ENCODE measurements at places on chromosomes 11 and 22.

GRCh38 chr11:61543606-61544306, 35.2 kb downstream of the LRRC10B start:
- H3K27me3 ChIP-seq: peaks cover 11% of the 10 kb centered on the region
- H3K4me1 ChIP-seq: no peaks in the 10 kb centered on the region
- no peak overlapping the region for H3K4me3 ChIP-seq
- no peaks in the 10 kb centered on the region for H3K36me3 ChIP-seq

DNA sequence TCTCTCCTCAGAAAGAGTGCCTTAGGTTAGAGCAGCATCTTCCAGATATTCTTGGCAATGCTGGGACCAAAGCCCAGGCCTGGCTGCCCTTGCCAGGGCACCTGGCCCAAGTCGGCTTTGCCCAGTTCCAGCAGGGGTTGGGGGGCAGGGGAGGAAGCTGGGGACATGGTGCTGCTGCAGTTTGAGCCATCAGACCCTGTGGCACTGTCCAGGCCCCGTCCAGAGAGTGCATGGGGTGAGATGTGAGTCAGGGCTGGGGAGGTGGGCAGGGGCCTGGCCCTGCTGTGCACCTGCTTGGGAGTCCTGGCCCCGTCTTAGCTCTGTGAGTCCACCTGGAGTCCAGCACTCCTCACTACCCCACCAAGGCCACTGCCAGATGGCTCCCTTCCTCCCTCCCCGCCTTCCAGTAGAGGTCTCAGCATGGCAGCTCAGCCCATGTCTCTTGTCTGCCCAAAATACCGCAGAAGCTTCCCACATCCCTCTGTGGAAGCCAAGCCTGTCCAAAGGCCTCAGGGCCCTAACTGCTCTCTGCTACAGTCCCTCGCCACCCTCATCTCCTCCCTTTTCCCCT, 16.6 kb downstream of the DERL3 start:
- H3K4me1 ChIP-seq: no peaks in the 10 kb centered on the region
- no peak for DNase-seq
- H3K4me3 ChIP-seq: no peak overlapping the region

- no peaks in the 10 kb centered on the region for H3K4me1 ChIP-seq
- no peak overlapping the region for H3K27ac ChIP-seq
Observed at GRCh38 chr11:68051191-68052136, 12.6 kb downstream of the TCIRG1 start.

DNA sequence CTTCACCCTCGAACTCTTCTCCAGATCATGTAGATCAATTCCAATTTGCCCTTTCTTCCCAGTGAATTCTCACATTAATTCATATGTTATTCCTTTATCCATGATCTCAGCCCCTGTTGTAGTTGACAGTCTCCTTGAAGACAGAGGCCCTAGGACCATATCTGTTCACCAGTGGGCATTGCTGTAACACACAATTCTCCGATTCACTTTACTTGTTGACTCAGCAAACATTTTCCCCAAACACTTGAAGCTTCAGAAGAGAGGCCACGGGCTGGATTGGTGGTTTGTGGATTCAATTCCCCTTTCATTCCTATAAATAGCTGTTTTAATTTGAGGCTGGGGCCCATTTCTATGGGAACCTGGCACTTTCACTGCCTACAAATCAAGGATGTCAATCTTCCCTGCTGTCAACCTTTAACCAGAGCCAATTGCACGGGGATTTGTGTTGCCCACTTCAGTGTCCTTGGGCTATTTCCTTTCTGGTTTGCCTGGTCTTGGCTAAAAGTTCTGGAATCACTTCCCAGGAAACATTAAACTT, 393.0 kb upstream of the KIRREL3 start:
- H3K27me3 ChIP-seq: no peaks in the 10 kb centered on the region
- no peak overlapping the region for H3K27ac ChIP-seq
- H3K36me3 ChIP-seq: no peaks in the 10 kb centered on the region

DNA sequence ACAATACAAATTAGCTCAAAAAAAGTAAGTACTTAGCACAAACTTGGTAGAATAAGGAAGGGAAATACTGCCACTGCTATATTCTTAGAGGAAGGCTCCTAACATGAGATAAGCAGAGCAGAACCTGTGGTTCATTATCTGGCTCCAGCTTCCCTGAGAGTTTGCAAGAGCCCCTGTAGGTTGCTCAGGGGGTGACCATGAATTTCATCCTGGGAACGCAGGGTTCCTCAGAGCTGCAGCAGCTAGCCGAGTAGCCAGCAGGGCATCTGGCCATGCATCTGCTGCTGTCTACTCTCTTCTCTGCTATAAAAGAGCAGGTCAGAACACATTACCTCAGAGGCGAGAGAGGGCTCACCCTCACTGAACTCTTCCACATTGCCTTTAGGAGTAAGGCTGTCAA, 67.3 kb downstream of the TRPC6 start:
- no peaks in the 10 kb centered on the region for H3K4me1 ChIP-seq
- no peaks in the 10 kb centered on the region for H3K27me3 ChIP-seq
- no peak overlapping the region for H3K27ac ChIP-seq
- no peak for DNase-seq
- H3K4me3 ChIP-seq: no peak overlapping the region
- H3K36me3 ChIP-seq: no peaks in the 10 kb centered on the region

DNA sequence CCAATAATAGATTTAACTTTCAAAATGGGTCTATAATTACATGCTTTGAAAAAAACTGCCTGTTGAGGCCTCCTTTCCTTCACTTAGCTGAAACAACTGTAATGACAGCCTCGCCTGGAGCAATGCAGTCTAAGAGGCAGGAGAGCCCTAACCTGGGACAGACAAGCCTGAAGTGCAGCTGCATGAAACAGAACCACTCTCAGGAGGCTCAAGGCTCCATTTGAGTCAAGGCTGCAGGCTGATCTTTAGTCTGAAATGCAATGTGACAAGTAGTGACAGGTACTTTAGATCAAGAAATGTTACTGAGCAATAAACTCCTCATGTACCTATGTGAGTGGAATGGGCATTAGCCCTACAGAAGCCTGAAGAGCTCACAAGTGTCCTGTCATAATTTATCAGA, 414.0 kb upstream of the LUZP2 start:
- DNase-seq: no peak
- H3K4me1 ChIP-seq: no peaks in the 10 kb centered on the region
- no peaks in the 10 kb centered on the region for H3K27me3 ChIP-seq
- H3K4me3 ChIP-seq: no peak overlapping the region
- H3K36me3 ChIP-seq: no peaks in the 10 kb centered on the region

DNA sequence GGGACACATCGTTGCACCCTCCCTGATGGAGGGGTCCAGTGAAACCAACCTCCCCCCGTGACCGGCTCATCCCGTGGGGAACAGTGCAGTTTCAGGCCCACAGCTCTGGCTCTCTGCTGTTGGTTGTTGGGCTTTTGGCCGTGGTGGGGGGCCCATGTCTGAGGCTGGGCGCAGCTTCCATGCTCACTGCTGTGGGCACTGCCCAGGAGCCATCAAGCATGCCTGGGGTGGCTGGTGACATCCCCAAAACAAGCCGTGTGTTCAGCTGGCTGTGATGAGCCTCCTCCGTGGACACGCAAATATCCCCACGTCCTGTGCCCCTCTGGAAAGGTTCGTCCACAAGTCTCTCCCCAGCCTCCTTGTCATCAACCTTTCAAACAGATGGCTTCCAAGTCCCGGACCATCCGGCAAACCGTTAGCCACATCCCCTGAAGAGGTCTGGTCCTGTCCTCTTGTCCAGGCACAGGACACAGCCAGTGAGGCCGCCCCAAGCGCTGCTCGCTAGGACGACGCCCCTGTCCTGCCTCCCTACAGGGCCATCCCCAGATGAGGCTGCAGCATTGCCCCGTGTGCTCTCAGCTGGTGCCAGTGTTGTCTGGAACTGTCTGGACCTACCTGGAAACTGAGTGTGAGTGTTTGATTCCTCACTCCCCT, 29.4 kb upstream of the BRSK2 start:
- H3K4me1 ChIP-seq: no peaks in the 10 kb centered on the region
- no peak for DNase-seq
- H3K27ac ChIP-seq: no peak overlapping the region
- no peaks in the 10 kb centered on the region for H3K36me3 ChIP-seq
- H3K4me3 ChIP-seq: no peak overlapping the region

- no peaks in the 10 kb centered on the region for H3K27me3 ChIP-seq
- no peak overlapping the region for H3K4me3 ChIP-seq
- no peaks in the 10 kb centered on the region for H3K4me1 ChIP-seq
- DNase-seq: no peak
Observed at GRCh38 chr11:131734871-131735270, 364.5 kb downstream of the NTM start.

DNA sequence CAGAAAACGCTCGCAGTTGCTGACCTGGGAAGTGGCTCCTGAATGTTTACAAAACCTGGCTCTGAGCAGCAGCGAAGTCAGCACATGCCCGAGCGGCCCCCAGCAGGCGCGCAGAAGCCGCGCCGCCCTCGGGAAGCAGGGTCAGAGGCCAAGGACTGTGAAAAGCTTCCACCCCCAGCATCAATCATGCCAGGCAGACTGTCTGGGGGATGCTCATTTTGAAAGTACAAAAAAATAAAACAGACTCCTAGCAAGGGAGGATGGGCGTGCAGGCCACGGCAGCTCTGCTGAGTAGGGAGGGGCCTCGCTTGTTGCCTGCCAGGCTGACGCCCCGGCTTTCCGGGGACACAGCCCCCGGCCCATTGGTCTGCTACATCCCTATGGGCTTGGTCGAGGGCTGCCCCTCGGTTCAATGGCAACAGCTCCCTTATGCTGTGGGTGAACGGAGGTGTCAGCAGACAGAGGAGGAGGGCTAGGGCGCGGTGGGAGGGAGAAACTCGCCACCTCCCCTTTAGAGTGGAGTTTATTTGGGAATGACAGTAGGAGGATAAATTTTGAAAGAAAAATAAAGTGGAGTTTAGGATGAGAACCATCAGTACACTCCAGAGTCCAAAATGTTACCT, 37.7 kb upstream of the GNB1L start:
- H3K36me3 ChIP-seq: no peaks in the 10 kb centered on the region
- no peak overlapping the region for H3K4me3 ChIP-seq
- no peaks in the 10 kb centered on the region for H3K4me1 ChIP-seq

- H3K36me3 ChIP-seq: no peaks in the 10 kb centered on the region
- H3K4me1 ChIP-seq: peaks cover 74% of the 10 kb centered on the region
- peak overlapping the region; percentile 89 for H3K27ac ChIP-seq
- H3K4me3 ChIP-seq: no peak overlapping the region
- H3K27me3 ChIP-seq: no peaks in the 10 kb centered on the region
Observed at GRCh38 chr11:12133547-12134235, 23.3 kb downstream of the MICAL2 start.

GRCh38 chr11:59284773-59285129, 72.0 kb upstream of the MPEG1 start:
- H3K36me3 ChIP-seq: no peaks in the 10 kb centered on the region
- H3K27ac ChIP-seq: no peak overlapping the region
- H3K27me3 ChIP-seq: peaks cover 3% of the 10 kb centered on the region
- DNase-seq: no peak

DNA sequence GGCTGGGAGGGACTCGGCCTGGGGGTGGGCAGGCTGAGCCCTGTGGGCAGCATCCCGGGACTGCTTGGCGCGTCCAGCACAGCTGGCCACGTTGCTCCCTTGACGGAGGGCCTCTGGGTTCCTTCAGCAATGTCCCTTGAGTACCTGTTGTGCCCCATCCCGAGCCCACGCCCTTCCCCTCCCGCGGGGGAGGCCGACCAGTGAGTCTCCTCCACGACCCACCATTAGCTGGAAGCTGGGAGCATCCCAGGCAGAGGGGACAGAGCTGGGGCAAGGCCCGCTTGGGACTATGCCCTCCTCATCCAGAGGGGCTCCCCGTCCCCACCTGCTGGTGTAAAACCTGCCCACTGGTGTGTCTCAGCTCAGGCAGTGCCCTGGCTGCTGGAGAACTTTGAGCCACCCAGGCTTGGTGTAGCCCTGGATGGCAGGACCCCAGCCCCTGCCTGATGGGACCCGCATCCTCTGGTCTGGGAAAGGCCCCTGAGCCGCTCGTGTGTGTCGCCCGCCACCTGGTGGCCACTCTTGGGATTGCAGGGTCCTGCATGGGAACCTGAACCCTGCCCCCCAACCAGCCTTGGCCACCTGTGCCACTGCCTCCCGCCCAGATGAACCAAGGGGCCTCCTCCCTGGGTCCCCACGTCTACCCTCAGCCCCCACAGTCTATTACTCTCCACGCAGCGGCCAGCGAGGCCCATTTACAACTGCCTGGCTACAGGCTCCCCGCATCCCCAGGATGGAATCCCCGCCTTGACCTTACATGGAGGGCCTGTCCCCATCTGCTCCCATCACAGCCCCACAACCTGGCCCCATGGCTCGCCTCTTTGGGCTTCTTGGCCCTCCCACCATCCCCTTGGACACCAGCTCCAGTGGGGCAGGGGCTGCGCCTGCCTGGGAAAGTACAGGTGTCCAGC, 16.6 kb upstream of the ARHGAP8 start:
- no peak overlapping the region for H3K27ac ChIP-seq
- H3K4me1 ChIP-seq: peaks cover 10% of the 10 kb centered on the region
- peak; percentile 84 for DNase-seq
- no peaks in the 10 kb centered on the region for H3K36me3 ChIP-seq
- H3K4me3 ChIP-seq: no peak overlapping the region

Measured in transverse colon (tissue), 4 donors.